ENCODE measurements at places on chromosomes 1 and 21.

GRCh38 chr1:5150191-5150590, 495.8 kb downstream of the AJAP1 start:
- DNase-seq, result no peak

GRCh38 chr1:32618673-32619221, 31.6 kb downstream of the ZBTB8OS start:
- no peak for DNase-seq

- no peak for DNase-seq
Measured at GRCh38 chr1:70431874-70432273, 20.8 kb downstream of the CTH start.

DNA sequence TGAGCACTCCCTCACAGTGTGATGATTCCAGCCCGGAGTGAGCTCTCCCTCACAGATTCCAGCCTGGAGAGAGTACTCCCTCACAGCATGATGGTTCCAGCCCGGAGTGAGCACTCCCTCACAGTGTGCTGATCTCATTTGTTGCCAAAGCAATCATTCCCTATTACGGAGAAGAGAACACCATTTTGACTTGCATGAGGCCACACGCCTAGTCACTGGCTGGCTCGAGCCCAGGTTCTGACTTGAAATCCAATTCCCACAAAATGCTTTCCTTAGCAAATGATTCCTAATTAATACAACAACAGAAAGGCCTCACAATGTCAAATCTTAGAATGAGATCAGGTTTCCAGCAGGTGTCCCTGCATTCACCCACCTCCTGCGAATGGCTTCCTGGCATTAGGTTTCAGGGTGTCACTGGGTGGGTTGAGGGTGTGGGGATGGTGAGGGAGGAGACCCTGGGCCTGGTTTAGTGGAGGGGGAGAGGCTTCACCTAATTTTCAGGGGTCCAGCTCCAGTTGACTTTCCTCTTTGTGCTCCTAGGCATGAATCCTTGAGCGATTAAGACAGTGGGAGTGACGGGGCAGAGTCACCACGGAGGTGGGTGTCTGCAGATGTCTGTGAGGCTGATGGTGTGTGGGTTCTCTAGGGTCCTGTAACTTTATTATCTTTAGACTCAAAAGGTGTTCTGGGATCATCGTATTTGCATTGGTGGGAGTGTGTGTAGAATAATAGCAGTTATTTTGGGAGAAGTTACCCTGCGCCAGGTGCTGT, 158.5 kb downstream of the KCNJ6 start:
- no peak for DNase-seq

- no peak for DNase-seq
Measured at GRCh38 chr1:167671727-167672511, 41.9 kb downstream of the RCSD1 start.

DNA sequence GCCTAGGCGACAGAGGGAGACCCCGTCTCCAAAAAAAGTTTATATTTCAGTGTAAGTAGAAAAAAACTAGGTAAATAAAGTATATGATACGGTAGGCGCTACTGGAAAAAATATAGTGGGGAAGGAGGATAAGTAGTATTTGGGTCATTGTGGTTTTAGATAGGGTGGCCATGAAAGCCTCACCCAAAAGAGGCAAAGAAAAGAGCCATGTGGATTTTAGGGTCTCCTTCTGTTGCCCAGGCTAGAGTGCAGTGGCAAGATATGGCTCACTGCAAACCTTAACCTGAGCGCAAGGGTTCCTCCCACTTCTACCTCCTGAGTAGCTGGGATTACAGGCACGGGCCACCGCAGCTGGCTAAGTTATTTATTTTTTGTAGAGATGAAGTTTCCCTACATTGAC, 17.1 kb downstream of the LEPR start:
- no peak for DNase-seq

DNA sequence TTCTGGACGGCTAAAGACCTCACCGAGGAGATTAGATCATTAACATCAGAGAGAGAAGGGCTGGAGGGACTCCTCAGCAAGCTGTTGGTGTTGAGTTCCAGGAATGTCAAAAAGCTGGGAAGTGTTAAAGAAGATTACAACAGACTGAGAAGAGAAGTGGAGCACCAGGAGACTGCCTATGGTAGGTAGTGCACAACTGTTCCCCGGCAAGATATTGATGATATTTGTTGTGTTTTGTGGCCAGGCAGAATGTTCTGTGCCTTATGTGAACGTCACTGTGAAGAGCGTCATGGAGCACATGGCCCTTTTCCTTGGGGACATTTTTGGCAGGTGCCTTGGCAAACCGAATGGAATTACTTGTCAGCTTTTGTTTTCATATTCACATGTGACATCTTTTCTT, 191.7 kb downstream of the DISC1 start:
- DNase-seq, result no peak

- no peak for DNase-seq
Measured at GRCh38 chr1:23638188-23638619, 53.4 kb upstream of the RPL11 start.

DNA sequence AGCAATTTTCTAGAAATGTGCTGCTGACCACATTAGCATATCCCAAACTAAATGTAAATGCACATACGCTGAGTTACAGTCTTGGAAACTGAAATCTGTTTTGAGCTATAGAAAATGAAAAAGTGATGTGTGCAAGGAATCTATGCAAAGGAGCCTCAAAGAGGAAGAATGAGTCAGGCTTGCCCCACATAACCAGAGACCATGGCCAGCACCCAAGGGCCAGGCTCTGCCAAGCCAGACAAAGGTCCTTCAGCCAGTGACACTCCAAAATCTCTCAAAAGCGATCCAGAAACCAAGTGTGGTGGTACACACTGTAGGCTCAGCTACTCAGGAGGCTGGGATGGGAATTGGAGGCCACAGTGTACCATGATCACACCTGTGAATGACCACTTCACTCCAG, 195.2 kb downstream of the TOMM20 start:
- DNase-seq, result peak; percentile 39

GRCh38 chr1:6026095-6026809, 19.4 kb upstream of the KCNAB2 start:
- no peak for DNase-seq

DNA sequence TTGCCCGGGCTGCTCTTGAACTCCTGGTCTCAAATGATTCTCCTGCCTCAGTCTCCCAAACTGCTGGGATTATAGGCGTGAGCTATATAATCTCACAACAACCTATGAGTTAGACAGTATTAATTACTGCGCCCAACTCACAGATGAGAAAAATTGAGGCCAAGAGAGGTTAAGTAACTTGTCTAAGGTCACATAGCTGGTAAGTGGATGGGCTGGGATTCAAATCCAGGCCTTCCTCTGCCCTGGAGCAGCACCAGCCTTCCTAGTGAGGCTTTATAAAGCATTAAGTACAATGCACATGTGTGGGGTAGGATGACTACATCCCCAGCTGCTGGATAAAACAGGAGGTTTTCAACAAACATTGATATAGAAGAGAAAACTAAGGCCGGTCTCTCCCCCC, 15.1 kb downstream of the E2F2 start:
- no peak for DNase-seq

DNA sequence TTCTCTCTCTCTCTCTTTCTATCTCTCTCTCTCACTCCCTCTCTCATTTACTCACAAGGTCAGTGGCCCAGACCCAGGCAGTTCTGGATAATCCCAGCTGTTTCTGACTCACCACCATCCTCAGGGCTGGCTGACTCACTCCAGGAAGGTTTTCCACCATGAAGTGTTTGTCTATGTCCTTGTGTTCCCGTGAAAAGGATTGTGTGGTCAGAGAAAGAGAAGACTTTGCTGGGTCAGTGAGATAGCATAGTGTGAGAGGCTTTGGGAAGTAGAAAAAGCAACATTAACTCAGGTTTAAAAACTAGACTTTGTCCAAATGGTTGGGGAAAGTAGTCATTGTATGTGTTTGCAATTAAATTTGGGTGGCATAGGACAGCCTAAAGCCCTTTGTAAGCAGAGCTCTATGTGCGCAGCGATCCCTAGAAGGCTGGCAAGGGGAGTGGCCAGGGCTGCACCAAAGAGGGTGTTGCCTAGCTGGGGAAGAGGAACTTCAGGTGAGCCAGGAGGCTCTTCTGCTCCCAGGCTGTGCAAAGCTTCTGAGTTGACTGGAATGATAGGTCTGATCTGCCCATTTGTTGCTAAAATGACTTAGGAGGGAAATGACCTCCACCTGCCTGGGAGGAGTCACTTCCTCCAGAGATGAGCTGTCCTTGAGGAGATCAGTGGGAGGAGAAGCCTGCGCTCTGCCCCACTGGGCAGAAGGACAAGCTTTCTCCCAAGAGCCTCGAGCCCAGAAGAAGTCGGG, 4.9 kb upstream of the CAPN2 start:
- no peak for DNase-seq

DNA sequence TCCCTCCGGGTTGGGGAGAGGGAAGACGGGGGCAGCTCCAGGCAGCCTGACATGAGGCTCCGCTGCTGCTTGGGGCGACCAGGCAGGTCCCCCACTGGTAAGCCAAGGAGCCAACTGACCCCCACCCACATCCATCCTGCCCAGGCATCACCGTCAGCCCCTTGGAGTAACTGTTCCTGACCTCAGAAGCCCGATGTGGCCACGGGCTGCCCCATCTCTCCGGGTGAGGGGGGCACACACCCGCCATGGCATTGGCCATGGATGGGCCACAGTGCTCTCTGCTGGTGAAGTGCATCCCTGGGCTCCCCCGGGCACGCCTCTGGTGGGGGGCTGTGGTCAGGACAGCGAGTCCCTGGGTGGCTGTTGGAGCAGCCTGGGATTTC, 100.0 kb downstream of the CRYAA start:
- DNase-seq, result no peak

GRCh38 chr1:51000651-51001050, 30.6 kb downstream of the CDKN2C start:
- DNase-seq, result no peak

Data from H54 (cell line).